Muscle of arm (tissue), 14 donors: ENCODE measurements at places on chromosomes 3 and 15.

GRCh38 chr15:86040356-86041033 lies 39.2 kb upstream of the AGBL1 start:
- DNase-seq = no peak

- DNase-seq = no peak
Measured at GRCh38 chr15:53555226-53555625, 204.2 kb downstream of the WDR72 start.

DNA sequence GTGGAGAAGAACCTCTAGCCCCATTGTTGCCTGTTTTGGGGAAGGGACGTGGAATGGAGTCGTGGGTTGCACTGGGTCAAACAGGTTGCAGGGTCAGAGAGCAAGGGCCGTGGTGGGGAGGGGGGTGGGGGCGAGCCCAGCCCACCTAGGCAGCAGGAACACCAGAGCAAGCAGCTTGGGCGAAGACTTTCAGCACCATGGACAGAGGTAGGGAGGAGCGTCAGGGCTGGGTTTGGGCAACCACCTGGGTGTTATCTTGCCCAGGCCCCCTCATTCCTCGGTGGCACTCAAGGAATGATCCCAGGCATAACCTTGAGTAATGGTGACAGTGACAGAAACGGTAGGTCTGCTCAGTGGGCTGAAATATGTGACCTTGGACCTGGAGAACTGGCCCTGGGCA lies 45.9 kb upstream of the TMEM115 start:
- no peak for DNase-seq

- no peak for DNase-seq
Measured at GRCh38 chr15:70659662-70660061, 103.7 kb downstream of the UACA start.

GRCh38 chr3:149625795-149626194 lies 32.0 kb downstream of the WWTR1 start:
- DNase-seq = no peak

- DNase-seq = no peak
Measured at GRCh38 chr15:65020419-65020818, 9.0 kb downstream of the MTFMT start.

DNA sequence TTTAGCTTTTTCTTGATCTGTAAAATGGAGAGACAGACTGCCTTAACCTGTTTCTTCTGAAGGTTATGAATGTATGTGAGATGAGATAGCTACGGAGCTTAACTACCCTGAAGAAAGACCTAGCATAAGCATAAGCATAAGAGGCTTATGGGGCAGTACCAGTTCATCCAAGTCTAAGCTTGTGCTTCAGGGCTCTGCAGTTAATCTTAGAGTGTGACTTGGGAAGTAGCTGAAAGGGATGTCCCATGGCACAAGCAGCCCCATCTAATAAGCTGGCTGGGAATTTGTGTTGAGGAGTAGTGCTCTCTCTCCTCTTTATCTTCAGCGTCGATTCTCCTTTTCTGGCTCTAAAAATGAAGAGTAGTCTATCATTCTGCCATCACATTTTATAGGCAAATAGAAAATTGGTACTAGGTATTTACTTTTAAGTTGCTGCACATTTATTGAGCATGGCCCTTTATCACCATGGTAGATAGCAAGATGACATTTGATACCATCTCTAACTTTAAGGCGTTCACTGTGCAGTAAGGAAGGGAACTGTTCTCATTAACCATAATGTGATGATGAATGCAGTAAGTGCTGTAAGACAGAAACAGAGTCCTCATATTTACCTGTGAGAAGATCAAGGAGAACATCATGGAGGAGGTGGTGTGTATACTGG lies 174.5 kb upstream of the LRRFIP2 start:
- DNase-seq = no peak

- no peak for DNase-seq
Measured at GRCh38 chr3:55526332-55527030, 39.4 kb upstream of the WNT5A start.

DNA sequence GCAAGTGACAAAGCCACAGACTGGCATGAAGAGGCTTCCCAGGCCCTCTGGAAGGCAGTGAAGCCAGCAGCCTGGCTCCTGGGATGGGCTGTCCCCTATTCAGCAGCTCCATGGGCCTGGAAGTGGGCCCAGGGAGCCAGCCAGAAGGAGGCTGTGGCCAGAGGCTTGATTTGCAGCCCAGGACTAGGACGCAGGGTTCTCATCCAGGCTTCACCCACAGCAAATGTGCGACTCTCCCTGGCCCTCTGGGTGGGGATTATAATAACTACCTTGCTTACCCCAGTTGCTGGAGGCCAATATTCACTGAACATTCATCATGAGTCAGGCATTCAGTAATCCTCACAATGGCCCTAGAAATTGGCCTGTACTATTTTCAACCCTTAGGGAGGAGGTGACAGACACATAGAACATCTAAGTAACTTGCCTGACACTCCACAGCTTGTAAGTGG lies 24.6 kb upstream of the SRP14 start:
- DNase-seq = no peak

DNA sequence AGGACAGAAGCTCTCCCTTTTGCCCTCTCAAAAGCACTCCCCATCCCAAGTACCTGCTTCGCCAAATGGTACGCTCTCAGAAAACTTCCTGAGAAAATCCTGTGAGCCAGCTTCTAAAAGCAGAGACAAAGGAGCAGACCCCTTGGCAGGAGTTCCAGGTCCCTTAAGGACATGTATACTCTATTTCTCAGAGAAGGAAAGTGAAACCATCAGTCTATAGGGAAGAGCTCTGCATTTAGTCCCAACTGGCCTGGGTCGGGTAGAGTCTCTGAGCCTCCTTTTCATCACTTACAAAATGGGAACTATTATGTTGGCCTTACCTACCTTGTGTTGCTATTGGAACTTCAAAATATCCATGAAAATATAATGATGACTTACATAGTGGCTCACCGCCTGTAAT lies 19.7 kb downstream of the DAPK2 start:
- no peak for DNase-seq

- DNase-seq = no peak
Measured at GRCh38 chr3:182925330-182925943, 54.9 kb downstream of the DCUN1D1 start.

GRCh38 chr3:64502284-64502683 lies 185.5 kb downstream of the ADAMTS9 start:
- DNase-seq = no peak

GRCh38 chr15:46644501-46645481 lies 1010.0 kb downstream of the SQOR start:
- no peak for DNase-seq

DNA sequence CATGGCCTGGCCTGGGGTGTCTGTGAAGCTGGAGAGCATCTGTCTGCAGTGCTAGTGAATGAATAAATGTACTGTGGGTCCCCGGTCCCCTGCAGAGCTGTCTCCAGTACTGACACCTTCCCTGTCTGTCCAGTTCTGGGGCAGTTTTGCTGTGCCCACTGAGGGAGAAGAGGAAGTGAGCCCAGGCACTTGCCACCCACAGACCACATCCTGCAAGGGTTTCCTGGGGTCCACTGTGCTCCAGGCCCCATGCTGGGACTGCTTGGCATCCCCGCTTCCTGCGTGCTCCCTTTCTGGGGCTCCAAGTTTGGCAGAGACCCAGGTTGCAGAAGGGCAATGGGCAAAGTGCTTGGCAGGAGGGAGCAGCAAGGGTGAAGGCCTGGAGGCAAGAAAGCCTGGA lies 4.9 kb upstream of the SLC6A6 start:
- DNase-seq = no peak

DNA sequence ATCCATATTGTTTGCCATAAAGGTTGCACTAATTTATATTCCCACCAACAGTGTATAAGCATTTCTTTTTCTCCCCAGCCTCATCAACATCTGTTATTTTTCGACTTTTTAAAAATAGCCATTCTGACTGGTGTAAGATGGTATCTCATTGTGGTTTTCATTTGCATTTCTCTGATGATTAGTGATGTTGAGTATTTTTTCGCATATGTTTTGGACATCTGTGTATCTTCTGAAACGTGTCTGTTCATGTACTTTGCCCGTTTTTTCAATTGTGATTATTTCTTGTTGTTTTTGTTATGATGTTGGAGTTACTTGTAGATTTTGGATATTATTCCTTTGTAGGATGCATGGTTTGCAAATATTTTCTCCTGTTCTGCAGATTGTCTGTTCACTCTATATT lies 46.5 kb downstream of the TP63 start:
- DNase-seq = no peak

DNA sequence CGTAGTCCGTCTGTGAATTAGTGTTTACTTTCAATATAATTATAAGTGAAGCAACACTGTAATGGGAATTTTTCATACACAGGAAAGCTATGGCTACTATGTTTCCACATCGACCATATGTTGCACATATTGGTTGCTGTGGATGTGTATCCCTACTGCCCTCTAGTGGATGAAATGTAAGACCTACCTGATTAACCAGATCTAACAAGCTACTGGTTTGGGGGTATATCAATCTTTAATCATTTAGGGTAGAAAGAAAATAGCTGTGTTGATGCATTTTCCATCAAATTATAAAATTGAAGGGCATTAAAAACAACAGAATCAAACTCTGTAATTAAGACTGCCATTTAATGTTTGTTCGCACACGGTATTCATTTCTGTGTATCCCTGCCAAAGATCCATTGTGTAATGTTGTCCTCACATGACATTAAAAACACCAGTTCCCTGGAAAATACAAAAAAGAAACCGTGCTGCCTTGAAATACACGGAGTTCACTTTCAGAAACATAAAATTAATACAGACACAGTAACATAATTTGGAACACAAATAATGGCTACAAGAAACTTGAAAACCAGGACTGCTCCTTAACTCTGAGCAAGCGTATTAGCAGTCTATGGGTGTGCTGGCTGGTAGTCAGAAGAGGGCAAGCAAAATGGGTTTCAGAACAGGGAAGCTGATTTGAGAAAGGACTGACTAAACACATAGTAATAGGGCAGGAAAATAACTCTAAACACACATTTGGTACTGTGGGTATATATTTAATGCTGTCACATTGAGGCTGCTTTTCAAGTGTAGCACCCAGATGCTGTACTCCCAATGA lies 125.1 kb downstream of the TIGIT start:
- peak; percentile 57 for DNase-seq

- DNase-seq = no peak
Measured at GRCh38 chr15:35567392-35567791, 21.4 kb upstream of the DPH6 start.

DNA sequence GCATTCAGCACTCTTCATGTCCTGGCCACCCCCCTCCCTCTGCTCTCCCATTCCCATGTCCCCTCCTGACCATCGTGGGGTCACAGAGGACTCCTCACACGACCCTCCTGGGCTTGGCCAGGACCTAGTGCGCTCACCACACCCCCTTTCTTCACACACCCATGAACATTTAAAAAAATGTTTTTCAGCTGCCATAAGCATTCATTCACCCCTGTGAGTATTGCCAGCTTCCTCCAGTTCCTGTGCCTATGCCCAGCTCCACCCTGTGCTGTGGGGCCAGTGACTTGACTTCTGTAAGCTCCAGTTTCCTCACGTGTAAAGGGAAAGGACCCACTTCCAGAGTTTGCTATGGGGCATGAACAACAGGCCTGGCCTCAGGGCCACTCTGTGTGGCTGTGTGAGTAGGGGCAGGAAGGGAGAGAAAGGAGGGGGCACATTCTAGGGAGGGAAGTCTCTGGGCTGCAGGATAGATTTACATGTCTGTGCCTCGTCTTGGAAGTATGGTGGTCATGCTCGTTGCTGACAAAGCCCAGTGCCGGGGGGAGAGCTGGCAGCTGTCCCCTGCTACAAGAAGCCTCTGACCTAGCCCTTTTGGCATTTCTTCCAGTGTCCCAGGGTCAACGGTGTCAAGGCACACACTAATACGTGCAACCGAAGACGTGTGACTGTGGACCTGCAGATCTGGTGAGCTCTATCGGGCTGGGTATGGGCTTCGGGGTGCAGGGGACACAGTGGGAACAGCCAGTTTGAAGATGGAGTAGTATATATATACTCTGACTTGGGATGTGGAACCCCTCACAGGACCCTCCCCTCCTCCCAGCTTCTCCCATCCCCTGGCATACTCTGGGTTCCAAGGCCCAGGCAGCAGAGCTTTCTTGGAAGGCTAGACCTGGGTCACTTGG lies 22.8 kb downstream of the ESYT3 start:
- DNase-seq = no peak

DNA sequence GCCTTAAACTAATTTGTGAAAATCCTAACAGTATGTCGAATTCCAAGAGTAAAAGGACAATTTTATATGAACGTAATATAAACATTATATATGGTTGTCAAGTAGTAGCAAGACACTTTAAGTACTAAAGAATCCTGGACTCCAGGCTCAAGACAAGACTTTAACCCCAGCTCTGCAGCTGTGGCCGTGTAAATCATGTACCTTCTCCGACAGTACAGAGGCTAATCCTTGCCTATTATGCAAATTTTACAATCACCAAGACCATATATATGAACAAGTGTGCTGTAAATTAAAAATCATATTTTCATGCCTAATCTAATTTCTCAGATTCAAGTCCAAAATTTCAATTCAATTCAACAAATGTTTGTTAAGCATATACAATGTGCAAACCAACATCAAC lies 35.8 kb downstream of the RBM15B start:
- DNase-seq = no peak

DNA sequence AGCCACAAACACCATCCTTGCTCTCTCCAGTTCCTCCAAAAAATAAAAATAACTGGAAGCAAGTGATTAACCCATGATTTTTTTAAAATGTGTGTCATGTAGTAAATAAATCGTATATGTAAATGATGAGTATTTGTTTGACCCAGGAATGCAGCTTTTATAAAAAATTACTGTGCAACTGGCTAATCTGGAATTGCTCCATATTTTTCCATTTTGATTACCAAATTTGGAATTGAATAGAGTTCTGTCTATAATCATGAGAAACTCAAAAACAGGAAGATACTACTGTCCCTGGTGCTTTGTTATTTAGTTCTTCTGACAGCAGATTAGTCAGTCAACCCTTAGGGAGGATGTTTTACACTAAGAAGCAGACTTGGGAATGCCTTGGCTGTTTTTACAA lies 116.2 kb downstream of the CCNL1 start:
- no peak for DNase-seq

GRCh38 chr3:152048831-152049230 lies 175.4 kb downstream of the SUCNR1 start:
- no peak for DNase-seq

DNA sequence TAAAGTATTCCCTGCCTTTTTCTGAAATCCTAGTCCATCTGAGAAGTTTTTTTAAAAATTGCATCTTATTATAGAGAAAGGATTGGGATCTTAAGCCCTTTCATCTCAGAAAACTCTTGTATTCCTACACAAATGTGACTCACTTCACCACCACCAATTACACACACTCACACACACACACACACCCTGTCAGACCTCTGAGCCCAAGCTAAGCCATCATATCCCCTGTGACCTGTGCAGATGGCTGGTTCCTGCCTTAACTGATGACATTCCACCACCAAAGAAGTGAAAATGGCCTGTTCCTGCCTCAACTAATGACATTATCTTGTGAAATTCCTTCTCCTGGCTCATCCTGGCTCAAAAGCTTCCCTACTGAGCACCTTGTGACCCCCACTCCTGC lies 1181.9 kb downstream of the ROBO2 start:
- no peak for DNase-seq
